ENCODE measurements at places on chromosomes 7 and 10.

DNA sequence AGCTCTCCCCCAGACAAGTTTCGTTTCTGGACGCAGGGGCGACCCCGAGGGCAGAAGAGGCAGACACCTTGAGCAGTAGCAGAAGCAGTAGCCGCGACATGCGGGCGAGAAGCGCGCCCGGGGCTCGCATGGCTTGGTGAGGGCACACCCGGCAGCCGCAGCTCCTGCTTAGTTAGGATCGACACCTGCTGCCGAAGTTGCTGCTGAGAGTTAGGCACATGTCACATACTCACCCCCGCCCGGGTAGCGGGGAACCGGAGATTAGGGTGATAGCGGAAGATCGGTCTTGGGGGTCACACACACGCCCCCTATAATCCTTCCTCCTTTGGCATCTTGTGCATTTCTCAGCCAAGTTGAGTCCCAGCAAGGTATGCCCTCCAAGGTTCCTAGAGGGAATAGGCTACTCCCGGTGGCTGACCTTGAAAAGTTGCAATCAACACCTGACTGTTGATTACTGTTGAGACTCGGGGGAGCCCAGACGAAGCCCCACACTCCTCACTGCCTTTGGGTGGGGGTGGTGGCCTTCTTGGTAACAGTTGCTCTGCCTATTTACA is 668 bp downstream of the GPR37 start:
- DNase-seq, result no peak

- no peak for DNase-seq
Measured at GRCh38 chr10:17217631-17218232, 10.3 kb upstream of the VIM start.

DNA sequence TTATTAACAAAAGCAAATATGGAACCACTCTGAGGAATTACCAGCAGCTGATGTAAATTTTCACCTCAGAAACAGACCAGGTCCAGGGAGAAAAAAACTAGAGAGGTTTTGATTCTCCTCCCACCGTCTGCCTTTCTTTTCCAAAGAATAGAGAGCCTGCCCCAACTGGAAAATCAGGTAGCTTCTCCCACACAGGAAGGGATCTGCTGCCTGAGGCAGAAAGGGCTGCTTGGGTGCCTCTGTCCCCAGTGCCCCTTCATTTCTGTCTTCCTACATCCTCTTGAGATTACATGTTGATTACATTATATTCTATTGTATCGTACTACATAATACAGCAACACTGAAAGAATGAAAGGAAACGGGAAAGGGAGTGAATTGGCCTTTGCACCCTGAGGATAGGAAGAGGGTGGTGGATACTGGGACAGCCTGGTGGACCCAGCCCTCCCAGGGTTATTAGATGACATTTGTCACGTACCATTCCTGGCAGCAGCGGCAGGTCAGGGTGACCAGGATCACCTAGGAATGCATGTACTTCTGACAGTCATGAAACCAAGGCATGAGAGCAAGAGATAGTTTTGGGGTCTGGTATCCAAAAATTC is 8.9 kb downstream of the ST8SIA6 start:
- DNase-seq, result no peak

DNA sequence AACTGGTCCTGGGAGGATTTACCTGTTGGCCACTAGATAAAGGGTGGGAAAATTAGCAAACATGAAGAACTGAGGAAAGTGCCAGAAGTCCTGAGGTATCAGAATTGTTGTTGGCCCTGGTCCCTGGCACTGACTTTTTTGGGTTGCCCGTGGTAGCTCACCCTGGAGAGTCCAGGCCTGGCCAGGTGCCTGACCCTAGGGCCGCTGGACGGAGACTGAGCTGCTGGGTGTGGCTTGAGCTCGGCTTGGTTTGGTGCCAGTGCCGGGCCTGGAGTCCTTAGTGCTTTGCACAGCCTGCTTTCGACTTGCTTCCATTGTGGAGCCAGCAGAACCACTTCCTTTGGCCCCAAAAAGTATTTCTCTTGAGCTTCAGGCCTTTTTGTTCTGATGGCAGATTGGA is 12.9 kb downstream of the MDH2 start:
- no peak for DNase-seq

DNA sequence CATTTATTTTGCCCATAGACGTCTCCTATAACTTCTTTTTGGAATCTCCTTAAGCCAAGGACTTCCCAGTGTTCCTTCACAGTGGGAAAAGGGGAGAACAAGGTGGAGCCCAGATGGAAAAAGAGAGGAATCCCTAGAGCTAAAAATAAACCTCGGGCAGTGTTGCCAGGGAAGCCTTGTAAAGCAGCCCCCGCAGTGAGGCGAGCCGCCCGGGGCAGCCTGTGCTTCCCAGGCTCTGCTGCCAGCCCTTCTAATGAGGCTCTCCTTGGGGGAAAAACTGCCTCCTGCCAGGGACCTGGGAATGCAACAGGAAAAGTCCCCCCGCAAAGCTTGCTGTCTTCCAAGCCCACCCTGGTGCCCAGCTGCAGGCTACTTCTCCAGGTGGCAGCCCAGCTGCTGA is 71.7 kb downstream of the SH3PXD2A start:
- DNase-seq, result no peak

DNA sequence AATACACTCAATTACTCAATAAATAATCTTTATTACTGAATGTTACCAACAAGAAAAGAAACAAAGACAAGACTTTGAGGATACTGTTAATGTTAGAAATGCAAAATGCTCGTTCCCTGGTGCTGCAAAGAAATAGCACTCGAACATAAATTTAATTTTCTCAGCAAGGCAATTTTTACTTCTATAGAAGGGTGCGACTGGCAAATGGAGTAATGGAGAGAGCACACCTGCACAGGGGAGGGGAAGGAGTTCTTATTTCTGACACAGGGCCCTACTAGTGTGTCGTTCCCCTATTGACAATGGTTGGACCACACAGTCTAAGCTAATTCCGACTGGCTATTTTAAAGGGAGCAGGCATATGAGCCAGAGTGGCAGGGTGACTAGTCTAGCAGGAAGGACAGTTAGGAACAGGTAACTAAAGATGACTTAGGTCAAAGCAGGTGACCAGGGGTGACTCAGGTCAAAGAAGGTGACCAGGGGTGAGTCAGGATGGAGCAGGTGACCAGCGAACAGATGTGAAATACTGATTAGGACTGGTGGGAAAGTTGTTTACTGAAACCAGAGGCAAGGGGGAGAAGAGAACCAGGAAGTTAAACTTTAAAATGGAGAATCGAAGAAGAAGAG is 119.1 kb downstream of the RNF32 start:
- no peak for DNase-seq

GRCh38 chr7:73820013-73820412 is 10.8 kb upstream of the CLDN4 start:
- DNase-seq, result no peak

- DNase-seq, result no peak
Measured at GRCh38 chr7:28219793-28220192, 39.2 kb upstream of the JAZF1 start.

- no peak for DNase-seq
Measured at GRCh38 chr7:88599528-88599927, 160.0 kb upstream of the ZNF804B start.

- DNase-seq, result no peak
Measured at GRCh38 chr10:99233000-99233688, 2.5 kb downstream of the HPSE2 start.

DNA sequence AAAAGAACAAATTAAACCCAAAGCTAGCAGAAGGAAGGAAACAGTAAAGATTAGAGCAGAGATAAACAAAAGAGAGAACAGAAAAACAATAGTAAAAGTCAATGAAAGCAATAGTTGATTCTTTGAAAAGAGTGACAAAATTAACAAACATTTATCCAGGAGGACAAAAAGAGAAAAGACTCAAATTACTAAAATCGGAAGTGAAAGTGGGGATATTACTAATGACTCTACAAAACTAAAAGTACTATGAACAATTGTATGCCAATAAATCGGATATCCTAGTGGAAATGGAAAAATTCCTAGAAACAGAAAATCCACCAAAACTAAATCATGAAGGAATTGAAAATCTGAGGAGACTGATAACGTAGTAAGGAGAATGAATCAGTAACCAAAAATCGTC is 96.3 kb downstream of the SNX13 start:
- DNase-seq, result no peak

DNA sequence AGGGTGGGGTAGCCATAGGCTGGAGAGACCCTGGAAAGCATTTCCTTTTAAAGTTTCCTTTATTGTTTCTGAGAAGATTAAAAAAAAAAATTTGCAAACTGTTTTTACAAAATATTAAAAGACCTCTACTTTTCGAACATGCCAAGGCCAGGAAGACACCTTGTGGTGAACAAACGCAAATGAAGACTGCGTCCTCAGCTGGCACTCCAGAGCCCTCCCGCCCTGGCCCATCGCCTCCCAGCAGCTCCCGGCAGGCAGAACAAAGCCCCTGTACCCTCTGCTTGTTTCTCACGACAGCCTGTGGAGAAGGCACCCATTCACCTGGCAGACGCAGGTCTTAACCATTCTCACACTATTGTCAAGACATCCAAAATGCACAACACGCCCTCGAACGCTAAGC is 56.4 kb downstream of the ESYT2 start:
- DNase-seq, result no peak

DNA sequence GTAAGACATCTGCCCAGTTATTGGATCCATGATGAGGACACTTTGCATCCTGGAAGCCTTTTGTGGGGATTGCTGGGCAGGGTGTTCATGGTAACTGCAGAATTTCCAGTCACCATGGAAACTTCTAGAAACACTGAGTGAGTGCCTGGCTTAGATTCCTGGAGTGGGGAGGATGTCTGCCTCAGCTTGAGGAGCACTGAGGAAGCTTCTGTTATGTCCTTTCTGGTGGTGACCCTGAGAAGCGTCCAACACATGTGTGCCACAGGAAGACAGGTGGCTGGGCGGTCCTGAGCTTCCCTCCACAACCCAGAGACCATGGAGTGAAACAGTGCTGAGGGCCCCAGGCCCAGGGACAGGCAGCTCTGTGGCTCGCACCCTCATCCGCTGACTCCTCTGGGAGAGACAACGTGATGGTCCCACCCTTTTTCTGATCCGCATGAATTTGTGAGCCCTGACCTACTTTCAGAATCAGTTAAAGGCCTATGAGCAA is 191.8 kb upstream of the CXCL12 start:
- no peak for DNase-seq
